RCC 7860 (cell line): ENCODE measurements at places on chromosomes 2 and 18.

GRCh38 chr2:238507836-238508235, 81.1 kb downstream of the ASB1 start:
- DNase-seq = no peak

- peak; percentile 28 for DNase-seq
These were observed 132.8 kb downstream of the TPO start for GRCh38 chr2:1546023-1546591.

DNA sequence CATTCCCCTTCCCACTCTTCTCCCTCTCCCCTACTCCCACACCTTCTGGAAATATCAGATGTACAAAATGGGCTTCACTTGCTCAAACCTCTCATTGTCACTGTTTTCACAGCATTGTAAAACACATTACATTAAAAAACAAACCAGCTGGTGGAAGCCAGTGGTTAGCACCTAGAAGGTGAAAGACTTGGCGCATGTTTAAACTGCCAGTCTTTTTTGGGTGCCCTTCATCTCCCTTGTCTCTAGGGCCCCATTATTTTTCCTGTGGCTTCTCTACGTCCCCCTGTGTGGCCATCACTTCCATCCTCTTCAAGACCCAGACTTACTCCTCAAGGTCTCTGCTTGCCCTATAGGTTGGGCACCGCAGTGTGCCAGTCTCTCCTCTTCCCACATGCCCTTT, 34.9 kb downstream of the MGAT5 start:
- DNase-seq = no peak

DNA sequence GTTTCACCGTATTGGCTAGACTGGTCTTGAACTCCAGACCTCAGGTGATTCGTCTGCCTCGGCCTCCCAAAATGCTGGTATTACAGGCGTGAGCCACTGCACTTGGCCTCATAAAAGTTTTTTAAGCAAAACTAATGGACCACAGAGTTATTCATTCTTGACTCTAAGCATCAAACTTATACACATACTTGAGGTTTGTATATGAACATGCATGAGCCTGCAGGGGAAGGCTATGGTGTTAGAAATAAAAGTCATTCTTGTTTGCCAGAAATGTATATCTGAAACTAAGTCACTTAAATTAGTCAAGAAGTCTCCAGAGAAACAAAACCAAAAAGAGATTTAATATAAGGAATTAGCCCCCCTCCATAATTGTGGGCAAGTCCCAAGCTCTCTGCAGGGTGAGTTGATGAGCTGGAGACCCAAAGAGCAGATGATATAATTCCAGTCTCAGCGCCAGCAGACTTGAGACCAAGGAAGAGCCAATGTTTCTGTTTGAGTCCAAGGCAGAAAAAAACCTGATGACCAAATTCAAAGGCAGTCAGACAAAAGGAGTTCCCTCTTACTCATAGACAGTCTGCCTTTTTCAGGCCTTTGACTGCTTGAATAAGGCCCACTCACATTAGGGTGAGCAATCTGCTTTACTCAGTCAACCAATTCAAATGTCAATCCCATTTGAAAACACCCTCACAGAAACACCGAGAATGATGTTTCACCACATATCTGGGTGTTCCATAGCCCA, 69.0 kb upstream of the DSG1 start:
- peak; percentile 52 for DNase-seq

DNA sequence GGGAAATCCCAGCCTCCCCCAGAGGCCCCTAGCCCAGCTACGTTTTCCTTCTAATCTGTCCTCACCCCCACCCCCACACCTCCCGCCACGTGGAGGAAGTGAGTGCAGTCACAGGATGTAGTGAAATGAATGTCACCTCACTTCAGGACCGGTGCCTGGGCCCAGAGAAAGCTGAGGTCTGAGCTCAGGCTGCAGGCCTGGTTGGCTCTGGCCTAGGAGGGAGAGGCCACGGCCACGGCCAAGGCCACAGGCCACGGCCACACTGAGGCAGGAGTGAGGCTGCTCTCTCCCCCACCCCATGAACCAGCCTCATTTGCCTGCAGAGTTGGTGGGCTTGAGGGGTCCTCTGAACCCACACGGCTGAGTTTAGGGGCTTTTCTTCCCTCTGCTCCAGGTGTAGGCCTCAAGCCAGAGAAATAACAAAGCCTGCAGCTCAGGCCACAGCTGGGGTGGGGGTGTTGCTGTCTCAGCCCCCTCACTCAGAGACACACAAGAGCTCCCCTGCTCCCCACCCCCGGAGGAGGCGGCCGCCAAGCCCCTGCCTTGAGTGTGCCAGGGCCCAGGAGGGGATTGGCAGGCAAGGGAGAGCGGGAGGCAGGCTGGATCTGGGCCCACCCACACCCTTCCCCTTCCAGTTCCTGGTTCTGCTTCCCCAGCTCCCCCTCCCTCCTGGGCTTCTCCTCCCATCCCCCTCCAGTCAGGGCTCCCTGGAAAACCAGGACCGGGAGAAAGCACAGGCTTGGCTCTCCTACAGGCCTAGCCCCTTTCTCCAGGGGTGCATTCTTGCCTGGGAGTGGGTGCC, 27.0 kb downstream of the DNMT3A start:
- DNase-seq = no peak

DNA sequence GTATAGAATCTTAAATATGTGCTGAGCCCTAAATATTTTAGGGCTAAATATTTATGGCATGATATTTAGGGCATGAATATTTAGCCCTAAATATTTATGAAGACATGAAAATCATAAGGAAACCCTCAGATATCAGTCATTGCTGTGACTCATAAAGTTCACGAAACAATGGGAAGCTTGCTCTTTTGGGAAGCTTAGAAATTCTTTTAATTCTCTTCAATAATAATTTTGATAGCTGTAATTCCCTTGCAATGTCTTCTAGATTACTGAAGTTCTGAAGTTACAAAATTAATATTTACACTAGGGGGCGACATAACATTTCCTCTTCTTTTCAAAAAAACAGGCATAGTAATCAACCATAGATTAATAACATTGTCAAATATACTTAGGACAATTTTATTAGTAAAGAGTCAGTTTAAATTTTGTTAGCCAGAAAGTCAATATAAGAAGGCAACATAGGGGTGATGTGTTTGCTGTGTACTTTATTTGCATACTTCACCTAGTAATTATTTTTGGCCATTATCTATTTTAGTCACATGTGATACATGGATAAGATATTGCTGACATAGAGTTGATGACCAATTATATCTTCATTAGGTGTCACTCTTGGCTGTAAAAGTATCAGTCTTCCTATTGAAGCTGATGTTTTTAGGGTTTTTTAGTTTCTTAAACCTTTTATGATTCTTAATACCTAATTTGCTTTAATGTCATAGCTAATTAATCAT, 13.2 kb downstream of the ZNF804A start:
- DNase-seq = no peak

GRCh38 chr2:172195836-172196376, 93.2 kb upstream of the DLX2 start:
- no peak for DNase-seq

DNA sequence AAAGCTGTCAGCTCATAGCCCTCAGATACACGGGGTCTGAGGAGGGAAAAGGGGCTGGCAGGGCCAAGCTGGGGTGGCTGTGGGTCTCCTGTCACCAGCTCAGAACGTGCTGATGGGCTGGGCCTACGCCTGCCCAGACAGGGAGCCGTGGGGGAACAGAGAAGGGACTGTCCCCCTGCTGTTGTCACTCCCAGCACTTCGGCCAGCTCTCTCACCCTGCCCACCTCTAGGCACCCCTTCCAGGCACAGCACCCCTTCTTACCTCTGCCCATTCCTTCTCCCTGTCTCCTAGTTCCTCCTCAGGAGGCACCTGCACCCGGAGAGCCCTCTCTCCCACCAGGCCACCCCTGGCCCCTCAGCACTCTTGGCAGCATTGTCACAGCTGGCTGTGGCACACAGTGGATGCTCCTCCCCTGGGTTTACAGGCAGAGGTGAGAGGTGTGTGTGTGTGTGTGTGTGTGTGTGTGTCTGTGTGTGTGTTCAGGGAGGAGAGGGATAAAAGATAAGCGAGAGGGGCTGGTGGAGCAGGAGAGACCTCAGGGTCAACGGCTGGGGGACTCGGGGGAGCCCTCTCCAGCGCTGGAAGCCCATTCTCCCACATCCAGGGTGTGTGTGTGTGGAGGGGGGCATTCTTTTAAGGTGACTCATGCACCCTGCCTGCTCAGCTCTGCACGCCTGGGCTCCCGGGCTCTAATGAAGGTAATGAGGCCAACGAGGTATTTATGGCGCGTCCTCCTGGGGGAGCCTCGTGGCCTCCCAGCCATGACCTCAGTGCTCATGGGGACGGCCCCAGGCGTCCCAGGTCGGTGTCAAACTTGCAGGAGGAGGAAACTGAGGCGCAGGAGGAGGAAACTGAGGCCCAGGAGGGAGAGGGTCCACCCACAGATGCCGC, 66.1 kb upstream of the SMAD7 start:
- DNase-seq = peak; percentile 94

DNA sequence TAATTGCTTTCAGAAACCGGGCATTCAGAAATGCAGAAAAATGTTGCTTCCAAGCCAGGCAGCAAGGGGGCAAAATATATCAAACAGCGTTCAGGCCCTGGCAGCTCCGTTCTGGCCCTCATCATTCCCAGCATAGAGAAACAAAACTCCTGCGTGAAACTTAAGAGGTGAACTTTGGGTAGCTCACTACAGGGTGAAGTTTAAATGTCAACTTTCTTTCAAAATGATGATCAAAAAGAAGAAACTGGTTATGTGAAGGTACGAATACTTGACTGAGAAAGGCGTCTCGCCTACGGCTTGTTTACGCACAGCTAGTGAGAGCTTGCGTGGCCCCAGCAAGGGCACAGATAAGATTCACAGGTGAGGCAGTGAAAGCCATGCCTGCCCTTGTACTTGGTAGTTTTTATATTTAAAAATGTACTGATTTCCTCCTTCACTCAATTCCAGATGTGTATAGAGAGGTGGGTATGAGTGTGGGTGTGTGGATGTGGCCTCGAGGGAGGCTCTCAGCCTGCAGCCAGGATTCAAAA, 127.5 kb downstream of the NFATC1 start:
- DNase-seq = no peak

DNA sequence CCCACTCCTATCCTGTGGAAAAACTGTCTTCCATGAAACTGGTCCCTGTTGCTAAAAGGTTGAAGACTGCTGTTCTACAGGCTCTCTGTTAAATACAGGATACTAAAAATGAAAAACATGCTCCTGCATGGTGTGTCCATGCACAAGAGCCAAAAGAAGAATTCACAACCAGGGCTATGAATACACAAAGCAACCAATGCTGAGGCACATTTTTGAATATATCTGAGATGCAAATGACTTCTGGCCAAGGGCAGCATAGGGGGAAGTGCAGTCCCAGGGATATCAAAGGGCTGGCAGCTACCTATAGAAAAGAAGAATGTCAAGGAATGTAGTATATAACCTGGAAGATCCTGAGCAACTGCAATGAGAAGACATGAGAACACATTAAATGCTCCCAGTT, 6.6 kb downstream of the NEMP2 start:
- no peak for DNase-seq

GRCh38 chr2:24330161-24330560, 30.2 kb downstream of the ITSN2 start:
- no peak for DNase-seq

GRCh38 chr2:8663997-8664396, 17.9 kb upstream of the ID2 start:
- no peak for DNase-seq
